ENCODE measurements at places on chromosomes 6 and 20. TPM values are rescaled to one million over a fixed set of nuclear protein-coding genes. Genes with fewer than 3 reads are reported as not detected.
A peak's percentile ranks its signal among the peaks of the same experiment; 100 is the strongest.

DNA sequence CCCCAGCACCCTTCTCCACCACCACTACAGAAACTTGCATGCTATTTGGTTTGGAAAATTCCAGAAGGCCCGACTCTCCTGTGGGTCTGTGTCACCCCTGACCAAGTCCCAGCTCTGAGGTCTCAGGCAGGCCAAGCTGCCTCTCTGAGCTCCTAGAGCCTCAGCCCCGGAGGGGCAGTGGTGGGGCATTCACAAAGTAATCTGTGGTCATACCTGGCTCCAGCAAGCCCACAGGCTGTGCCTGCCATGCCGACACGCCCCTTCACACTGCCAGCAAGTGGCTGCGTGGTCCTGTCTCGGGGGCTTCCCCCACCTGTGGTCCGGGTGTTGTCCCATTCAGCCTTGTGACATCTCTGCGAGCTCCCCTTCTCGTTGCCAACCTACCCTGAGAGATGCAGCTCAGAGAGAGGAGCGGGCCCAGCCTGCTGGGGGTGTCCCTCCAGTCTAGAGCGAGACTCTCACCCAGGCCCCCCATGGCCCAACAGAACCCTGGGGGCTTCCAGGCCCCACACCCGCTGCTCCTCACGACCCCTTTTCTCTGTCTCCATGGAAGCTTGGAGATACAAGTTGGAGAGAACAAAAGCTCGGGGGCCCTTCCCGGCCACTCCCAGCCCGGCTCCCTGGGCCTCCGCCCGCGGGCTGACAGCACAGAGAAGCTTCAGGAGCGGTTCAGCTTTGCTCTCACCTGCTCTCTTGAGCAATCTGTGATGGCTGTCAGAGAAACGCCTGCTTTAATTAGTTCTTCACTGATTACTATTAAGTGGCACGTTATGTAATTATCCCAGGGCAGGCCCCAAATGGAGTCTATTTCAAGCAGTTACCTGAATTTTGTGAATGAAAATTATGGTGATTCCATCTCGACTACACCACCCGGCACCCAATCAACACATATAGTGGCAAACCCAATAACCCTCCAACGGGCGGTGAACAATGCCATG is 147.7 kb upstream of the PHACTR3 start:
- DNase-seq = no peak

DNA sequence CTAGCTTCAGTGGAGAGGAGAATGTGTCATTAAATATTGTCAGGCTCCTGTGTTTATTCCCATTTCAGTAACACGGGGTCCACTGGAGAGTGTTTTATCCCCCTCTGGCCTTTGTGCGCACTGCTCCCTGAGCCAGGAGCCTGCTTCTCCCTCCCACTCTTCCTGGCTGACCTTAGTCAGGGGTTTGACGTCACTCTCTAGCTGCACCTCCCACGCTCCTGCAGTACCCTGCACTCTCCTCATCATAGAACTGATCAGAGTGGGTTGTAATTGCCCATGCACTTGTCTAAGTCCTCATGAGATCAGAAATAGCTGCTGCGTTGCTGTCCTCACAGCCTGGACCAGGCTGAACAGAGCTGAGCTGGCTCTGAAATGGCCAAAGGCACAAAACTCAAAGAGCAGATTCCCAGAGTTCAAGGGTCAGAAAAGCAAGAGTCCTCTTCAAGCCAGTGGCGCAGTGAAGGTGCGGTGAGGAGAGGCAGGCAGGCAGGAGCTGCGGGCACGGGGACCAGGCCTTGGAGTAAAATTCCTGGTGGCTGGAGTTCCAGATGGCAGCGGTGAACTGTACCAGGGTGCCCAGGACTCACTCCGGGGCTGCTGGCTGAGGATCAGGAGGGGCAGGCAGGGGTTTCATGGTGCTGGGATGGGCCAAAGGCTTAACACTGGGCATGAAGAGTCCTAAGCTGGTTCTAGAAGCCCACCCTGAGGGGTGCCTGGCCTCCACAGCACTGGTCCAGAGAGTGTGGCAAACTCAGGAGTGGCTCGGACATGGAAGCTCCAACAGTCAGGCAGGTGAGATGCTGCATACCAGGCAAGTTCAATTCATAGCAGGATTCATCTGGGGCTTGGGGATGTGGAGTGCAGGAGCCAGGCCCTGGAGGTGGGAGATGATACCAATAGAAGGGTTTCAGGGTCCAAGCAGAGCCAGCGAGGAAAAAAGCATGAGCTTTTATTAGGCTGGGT is 170.9 kb downstream of the SCP2D1 start:
- no peak for DNase-seq

DNA sequence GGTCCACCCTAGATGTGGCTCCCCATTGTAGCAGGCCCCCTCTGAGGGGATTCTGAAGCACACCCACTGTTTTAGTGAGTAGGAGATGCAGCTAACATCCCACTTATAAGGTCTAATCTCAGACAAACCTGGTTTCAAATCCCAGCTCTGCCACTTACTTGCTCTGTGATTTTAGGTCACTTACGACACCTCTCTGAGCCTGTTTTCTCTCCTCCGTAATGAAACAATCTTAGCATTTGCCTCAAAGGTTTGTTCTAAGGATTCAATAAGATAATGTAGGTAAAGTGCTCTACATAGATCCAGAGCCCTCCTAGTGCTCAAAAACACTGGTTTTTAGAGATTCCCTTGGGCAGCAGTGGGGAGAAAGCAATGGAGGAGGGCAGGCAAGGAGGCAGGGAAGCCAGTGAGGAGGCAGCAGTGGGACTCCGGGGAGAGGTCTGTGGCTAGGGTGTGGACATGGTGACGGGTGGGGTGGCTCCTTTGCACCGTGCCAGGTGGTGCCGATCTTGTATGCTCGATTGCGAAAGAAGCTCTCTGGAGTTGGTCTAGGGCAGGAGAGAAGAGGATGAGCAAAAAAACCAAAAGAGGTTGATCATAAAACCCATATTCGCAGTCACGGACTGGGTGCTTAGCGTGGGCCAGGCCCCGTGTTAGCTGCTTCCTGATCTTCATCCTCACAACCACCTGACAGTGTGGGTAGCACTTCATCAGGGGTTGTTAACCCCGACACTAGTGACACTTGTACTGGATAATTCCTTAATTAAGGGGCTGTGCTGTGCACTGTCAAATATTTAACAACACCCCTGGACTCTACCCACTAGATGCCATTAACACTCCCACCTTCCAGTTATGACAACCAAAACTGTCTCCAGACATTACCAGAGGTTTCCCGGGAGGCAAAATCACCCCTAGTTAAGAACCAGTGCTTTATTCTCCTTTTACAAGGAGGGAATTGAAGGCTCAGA is 16.8 kb upstream of the PTGIS start:
- DNase-seq = no peak

GRCh38 chr20:533526-533925 is 10.1 kb downstream of the CSNK2A1 start:
- no peak for DNase-seq

- DNase-seq = no peak
These were observed 89.5 kb upstream of the TMEM170B start for GRCh38 chr6:11448038-11448437.

- DNase-seq = peak; percentile 7
These were observed 3.0 kb downstream of the CDH4 start for GRCh38 chr20:61254881-61255626.

- no peak for DNase-seq
These were observed 597.1 kb downstream of the KIF16B start for GRCh38 chr20:15976047-15976736.

DNA sequence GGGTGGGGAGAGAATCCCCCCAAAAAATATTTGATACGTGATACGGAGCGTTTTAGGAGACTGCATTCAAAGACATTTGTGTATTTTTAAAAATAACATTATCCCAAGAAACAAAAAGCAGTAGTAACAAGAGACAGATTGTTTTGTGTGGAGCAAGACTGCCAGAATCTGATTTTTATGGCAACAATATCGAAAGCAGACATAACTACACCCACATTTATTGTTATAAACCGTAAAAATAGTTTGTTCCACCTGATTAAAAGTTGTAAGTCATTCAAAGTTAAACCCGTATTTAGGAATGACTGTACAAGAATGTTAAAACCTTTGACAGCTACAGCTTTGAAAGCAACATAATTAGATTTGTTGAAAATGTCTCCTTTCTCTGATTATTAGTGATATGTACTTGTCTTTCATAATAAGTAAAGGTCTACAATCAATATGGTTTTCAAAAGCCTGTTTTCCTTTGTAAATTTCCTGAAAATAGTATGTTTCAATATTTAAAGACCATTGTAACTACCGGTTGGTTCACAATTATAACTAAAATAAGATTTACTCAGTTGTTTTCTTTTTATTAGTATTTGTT is 2.7 kb downstream of the EYA4 start:
- DNase-seq = peak; percentile 13

- no peak for DNase-seq
These were observed 129.6 kb downstream of the PACRG start for GRCh38 chr6:162857326-162857725.

DNA sequence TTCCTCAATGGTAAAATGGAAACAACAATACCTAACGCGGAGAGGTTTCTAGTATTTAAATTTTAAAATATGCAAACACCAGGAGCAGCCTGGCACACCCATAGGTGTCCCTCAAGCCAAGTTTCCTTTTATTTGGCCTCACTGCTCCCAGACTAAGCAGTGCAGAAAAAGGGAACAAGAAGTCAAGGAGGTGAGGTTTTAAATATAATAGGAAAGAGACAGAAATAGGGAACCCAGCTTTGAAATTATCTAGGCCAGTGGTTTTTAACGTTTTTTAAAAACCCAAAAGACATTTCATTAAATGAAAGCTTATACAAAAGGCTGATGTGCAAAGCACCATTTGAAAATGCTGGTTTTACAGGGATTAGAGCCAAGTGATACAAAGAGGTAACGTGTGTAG is 109.6 kb downstream of the SLC22A3 start:
- DNase-seq = no peak

GRCh38 chr6:122770835-122771601 is 8.5 kb upstream of the FABP7 start:
- DNase-seq = no peak

GRCh38 chr6:31829633-31830283 is 2.2 kb downstream of the HSPA1B start:
- DNase-seq = peak; percentile 52

DNA sequence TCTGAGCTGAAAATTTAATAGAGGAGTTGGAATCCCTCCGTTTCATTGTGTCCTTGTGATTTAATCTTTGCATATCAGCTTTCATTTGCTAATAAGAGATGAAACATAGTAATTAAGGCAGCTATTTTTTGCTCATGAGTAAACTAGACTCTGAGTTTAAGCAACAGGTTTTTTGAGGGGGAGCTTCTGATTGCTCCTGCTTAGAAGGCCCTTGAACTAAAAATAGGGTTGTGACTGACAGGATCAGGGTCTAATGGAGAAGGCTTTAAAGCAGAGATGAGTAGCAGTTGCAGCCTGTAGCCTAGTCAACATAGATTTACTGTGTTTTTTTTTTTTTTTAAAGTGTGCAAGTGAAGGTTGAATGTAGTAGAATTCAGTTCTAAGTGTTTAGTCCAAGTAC is 17.4 kb downstream of the HSF2 start:
- DNase-seq = no peak

DNA sequence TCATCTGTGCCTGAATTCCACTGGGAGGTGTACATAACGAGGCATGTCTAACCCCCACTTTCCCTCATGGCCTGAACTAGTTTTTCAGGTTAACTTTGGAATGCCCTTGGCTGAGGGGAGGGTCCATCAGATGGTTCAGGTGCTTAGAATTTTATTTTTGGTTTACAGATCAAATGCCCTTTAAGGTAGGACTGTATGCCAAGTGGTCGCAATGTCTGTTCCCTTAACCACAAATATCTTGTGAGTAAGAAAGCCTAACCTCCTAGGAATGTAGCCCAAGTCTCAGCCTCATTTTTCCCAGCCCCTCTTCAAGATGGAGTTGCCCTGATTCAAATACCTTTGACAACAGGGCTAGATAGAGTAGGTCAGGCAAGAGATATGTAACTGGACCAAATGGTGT is 78.4 kb downstream of the RNASET2 start:
- DNase-seq = no peak

MRS2 gene
- total RNA-seq = 25.4 TPM

ZNF165 gene
- 0.45 TPM for total RNA-seq

OXT gene
- not detected for total RNA-seq

HEBP2 gene
- 24.8 TPM for total RNA-seq

PHIP gene
- total RNA-seq = 20.1 TPM

NOTCH4 gene
- 0.26 TPM for total RNA-seq

GRM1 gene
- under 0.01 TPM for total RNA-seq

LY6G6F gene
- total RNA-seq = not detected

Data from LHCN-M2 (cell line).